Panc1 (cell line): ENCODE measurements at places on chromosomes 11 and 22. TPM values are rescaled to one million over a fixed set of nuclear protein-coding genes. Genes with fewer than 3 reads are reported as not detected.

GRCh38 chr22:23789121-23789520 lies 2.4 kb downstream of the SMARCB1 start:
- no peak overlapping the region for H3K4me3 ChIP-seq
- DNase-seq = no peak
- H3K36me3 ChIP-seq = no peaks in the 10 kb centered on the region
- H3K27ac ChIP-seq = no peak overlapping the region
- no peaks in the 10 kb centered on the region for H3K27me3 ChIP-seq

GRCh38 chr11:75492181-75492820 lies 33.4 kb downstream of the GDPD5 start:
- peaks cover 3% of the 10 kb centered on the region; the same call in 1 of the 2 replicates for H3K4me1 ChIP-seq
- H3K27me3 ChIP-seq = no peaks in the 10 kb centered on the region
- no peak for DNase-seq
- peak overlapping the region; percentile 25; the same call in 1 of the 2 replicates for H3K27ac ChIP-seq

DNA sequence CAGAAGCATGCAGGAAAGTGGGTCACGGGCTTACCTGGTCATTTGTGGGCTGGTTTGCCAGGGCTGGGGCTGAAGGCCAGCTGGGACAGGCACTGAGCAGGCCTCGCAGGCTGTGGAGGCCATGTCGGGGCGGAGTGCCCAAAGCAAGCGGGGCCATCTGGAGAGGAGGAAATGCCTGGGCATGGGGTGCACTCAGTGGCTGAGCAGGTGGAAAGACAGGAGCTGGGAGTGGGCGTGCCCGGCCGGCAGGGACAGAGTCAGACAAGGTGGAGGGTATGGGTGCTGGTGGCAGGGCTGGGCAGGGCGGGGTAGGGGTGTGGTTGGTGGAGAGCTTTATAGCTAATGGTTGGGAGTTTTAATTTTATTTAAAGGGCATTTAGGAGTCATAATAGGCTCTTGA lies 27.4 kb downstream of the DAGLA start:
- no peak overlapping the region for H3K4me3 ChIP-seq
- H3K27me3 ChIP-seq = no peaks in the 10 kb centered on the region
- no peaks in the 10 kb centered on the region for H3K4me1 ChIP-seq
- H3K27ac ChIP-seq = no peak overlapping the region
- no peaks in the 10 kb centered on the region for H3K36me3 ChIP-seq

DNA sequence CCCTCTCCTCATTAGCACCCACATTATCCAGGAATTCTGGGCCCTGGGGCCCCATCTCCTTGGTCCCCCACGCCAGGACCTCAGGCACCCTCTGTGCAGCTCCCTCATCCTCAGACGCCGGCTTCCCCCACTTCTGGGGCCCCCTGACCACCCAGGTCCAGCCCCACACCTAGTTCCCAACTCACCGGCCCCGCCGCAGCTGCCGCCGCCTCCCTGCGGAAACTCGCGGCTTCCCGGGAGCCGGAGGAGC lies at the start of gene PCSK7:
PCSK7 (minus strand) TSS at position 232 of the 250 bp plus-strand sequence. CDS start 2,229 bp downstream, outside the sequence.
- peaks cover 3% of the 10 kb centered on the region for H3K36me3 ChIP-seq
- H3K27me3 ChIP-seq = no peaks in the 10 kb centered on the region
- peak within 1 kb of the TSS; percentile 91 for H3K27ac ChIP-seq
- DNase-seq = no peak
- peak within 1 kb of the TSS; percentile 100 for H3K4me3 ChIP-seq

Gene ZDHHC5
- total RNA-seq = 80.6 TPM

Gene YPEL4
- total RNA-seq = not detected

- H3K36me3 ChIP-seq = no peaks in the 10 kb centered on the region
- H3K27me3 ChIP-seq = no peaks in the 10 kb centered on the region
- no peak overlapping the region for H3K27ac ChIP-seq
- no peaks in the 10 kb centered on the region for H3K4me1 ChIP-seq
Measured at GRCh38 chr11:86205421-86206336, 38.9 kb upstream of the EED start.

GRCh38 chr11:121248496-121248895 lies 44.1 kb upstream of the SC5D start:
- no peaks in the 10 kb centered on the region; the same call in 1 of the 2 replicates for H3K27me3 ChIP-seq
- H3K36me3 ChIP-seq = no peaks in the 10 kb centered on the region
- H3K4me3 ChIP-seq = no peak overlapping the region
- no peaks in the 10 kb centered on the region for H3K4me1 ChIP-seq

- no peak for DNase-seq
- no peak overlapping the region for H3K27ac ChIP-seq
- no peaks in the 10 kb centered on the region for H3K36me3 ChIP-seq
- no peak overlapping the region for H3K4me3 ChIP-seq
Measured at GRCh38 chr22:38257650-38258250, 15.1 kb downstream of the TMEM184B start.

DNA sequence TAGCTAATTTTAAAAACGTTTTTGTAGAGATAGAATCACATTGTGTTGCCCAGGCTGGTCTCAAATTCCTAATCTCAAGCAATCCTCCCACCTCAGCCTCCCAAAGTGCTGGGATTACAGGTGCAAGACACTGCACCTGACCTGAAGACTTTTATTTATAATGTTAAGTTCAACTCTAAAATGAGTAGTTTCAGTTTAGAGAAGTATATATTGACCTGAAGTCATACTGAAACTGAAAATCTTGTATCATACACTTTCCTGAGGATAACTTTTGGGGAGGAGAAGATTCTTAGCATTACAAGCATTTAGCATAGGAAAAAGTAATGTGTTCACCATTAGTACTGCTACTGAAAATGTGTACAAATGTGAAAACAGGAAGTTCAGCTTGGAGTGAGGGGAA lies 249.3 kb downstream of the CASP12 start:
- no peaks in the 10 kb centered on the region for H3K4me1 ChIP-seq
- no peak overlapping the region for H3K27ac ChIP-seq
- no peak overlapping the region for H3K4me3 ChIP-seq
- no peaks in the 10 kb centered on the region for H3K36me3 ChIP-seq
- no peak for DNase-seq
- no peaks in the 10 kb centered on the region for H3K27me3 ChIP-seq

DNA sequence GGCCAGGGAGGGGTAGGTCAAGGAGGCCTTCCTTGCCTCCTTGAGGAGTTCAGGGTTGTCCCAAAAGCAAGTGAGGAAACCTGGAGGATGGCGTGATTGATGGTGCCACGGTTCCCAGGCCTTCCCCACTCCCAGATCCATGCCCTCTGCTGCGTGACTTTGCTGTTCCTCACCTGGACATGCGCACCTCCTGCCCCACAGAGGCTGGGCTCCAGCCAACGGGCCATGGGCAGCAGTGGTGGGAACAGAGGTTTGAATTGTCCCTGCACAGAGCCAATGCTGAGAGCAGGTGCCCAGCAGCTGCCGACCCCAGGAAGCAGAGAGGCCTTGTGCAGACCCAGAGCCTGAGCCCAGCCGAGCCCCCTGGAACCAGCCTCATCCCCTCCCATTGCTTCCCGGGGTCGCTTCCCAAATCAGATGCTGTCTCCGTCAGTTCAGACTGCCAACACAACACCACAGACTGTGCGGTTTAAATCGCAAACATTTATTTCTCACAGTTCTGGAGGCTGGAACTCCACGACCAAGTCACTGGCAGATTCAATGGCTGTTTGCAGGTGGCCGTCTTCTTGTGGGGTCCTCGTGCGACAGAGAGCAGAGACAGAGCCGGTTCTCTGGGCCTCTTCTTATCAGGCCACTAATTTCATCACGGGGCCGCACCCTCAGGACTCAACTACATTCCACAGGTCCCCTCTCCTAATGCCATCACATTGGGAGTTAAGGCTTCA lies 6.2 kb upstream of the LINC01488 start:
- H3K27me3 ChIP-seq = no peaks in the 10 kb centered on the region
- H3K4me1 ChIP-seq = no peaks in the 10 kb centered on the region
- no peaks in the 10 kb centered on the region for H3K36me3 ChIP-seq
- H3K4me3 ChIP-seq = no peak overlapping the region
- DNase-seq = no peak

Gene DTX4
- 0.21 TPM for total RNA-seq

Gene C22orf42
- total RNA-seq = not detected

GRCh38 chr11:125807909-125808308 lies 20.0 kb downstream of the PATE3 start:
- no peak overlapping the region for H3K27ac ChIP-seq
- DNase-seq = no peak
- no peaks in the 10 kb centered on the region for H3K27me3 ChIP-seq
- H3K4me3 ChIP-seq = no peak overlapping the region
- no peaks in the 10 kb centered on the region for H3K4me1 ChIP-seq
- no peaks in the 10 kb centered on the region for H3K36me3 ChIP-seq

Gene CYTH4
- total RNA-seq = 1.3 TPM

Gene ARHGAP20
- total RNA-seq = 0.05 TPM

GRCh38 chr11:134355656-134356055 lies 23.9 kb downstream of the GLB1L2 start:
- 0 out of 2 replicates have a peak, but pooled peaks cover 4% of the 10 kb centered on the region for H3K4me1 ChIP-seq
- DNase-seq = no peak
- H3K36me3 ChIP-seq = no peaks in the 10 kb centered on the region
- H3K27ac ChIP-seq = no peak overlapping the region

- H3K36me3 ChIP-seq = no peaks in the 10 kb centered on the region
- H3K27me3 ChIP-seq = no peaks in the 10 kb centered on the region
- H3K4me1 ChIP-seq = no peaks in the 10 kb centered on the region
- no peak for DNase-seq
- no peak overlapping the region for H3K4me3 ChIP-seq
- no peak overlapping the region for H3K27ac ChIP-seq
Measured at GRCh38 chr11:124978316-124978715, 24.3 kb downstream of the CCDC15 start.

DNA sequence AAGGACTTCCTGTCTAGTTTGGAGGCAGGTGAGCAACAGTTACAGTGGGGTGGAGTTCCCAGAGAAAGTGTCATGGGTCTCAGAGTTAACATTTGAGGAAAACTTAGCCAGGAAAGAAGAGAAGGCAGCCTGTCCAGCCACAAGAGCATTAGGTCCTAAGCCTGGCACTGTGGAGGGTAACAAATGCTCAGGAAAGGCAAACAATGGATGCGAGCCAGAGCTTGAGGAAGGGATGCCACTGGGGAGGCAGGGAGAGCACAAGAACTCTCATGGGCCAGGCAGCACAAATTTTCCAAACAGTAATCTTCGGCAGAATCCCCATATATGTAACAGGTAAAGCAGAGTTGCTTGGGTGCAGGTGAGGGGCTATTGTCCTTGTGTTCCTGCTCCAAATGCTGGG lies 8.0 kb upstream of the SERPIND1 start:
- H3K4me3 ChIP-seq = no peak overlapping the region
- DNase-seq = no peak
- H3K36me3 ChIP-seq = no peaks in the 10 kb centered on the region
- no peak overlapping the region for H3K27ac ChIP-seq
- no peaks in the 10 kb centered on the region for H3K27me3 ChIP-seq
